NCI-H1092 (cell line): ENCODE measurements at places on chromosomes 1 and 21.

DNA sequence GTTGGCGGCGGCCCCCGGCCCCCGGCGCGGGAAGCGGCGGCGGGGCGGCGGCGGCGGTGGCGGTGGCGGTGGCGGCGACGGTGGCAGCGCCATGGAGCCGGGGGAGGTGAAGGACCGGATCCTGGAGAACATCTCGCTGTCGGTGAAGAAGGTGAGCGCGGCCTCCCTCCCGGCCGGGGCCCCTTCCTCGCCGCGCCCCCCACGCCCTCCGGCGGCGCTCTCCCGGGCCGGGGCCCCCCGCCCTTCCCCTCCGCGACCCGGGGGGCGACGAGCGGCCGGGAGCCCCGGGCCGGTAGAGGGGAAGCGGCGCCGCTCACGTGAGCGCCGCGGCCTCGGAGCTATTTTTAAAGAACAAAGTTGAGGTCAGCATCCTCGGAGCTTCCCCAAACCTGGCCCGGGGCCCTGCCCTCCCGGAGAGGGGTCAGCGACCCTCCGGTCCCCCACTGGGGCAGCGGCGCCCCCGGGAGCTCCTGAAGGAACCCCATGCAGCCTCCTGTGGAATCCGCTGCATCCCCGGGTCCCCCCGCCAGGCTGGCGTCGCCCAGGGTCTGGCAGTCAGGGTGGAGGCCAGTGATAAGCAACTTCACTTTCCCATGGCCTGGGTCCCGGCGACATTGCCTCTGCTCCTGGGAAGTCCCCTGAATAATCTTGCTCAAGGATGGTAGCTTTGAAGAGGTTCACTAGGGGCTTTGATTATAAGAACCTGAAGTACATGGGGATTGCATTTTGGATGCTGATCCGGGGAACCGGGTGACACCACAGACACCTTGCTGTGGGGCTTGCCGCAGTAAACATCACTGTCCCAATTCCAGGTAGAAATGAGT is 560 bp downstream of the PLEKHM2 start:
- no peak for DNase-seq

- DNase-seq = no peak
Observed at GRCh38 chr1:168497376-168497950, 46.3 kb downstream of the XCL2 start.

GRCh38 chr1:30117685-30118084 is 605.7 kb downstream of the MATN1 start:
- no peak for DNase-seq

DNA sequence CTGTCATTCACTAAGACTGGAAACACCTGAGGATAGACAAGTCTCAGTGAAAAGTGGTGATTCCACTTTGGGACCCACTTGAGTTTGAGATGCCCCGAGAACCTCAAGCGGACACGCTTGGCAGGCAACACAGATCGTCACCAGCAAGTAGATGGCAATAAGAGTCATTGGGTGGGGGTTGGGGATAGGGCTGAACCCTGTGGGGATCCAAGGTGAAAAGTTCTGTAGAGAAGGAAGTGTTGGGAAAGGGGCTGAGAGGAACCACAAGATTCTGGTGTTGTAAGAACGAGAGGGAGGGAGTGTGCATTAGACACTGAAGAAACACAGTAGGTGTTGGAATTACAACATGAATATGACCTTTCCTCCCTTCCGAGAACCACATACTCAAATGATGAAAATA is 45.4 kb upstream of the TDRD10 start:
- DNase-seq = no peak

- DNase-seq = no peak
Observed at GRCh38 chr21:42624095-42624790, 29.2 kb upstream of the PDE9A start.

DNA sequence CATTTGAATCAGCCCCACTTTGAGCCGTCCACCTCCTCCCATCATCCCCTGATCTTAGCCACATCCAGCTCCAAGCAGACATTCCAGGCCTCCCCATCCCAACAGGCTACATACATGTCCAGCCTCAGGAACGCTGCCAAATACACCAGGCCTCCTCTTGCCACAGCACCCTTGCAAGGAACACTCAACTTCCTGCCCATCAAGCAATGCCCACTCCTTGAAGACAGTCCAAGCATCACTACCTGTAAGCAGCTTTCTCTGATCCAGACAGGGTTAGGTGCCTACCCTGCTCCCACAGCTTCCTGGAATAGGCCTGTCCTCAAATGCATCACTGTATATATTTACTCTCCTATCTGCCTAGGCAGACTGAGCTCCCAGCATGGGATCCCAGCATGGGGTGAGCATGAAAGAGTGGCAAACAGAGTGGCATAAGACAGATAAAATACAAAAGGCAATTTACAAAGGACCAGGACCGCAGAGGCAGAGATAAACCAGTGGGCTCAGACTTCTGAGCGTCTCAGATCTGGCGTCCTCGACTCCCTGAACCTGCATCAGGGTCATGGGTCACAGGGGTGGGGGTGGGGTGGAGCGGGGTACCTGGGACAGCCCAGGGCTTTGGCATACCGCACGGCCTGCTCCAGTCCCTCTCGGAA is 816 bp downstream of the HYI start:
- peak; percentile 13 for DNase-seq
